ENCODE measurements at places on chromosomes 13 and 19.
A peak's percentile ranks its signal among the peaks of the same experiment; 100 is the strongest.

DNA sequence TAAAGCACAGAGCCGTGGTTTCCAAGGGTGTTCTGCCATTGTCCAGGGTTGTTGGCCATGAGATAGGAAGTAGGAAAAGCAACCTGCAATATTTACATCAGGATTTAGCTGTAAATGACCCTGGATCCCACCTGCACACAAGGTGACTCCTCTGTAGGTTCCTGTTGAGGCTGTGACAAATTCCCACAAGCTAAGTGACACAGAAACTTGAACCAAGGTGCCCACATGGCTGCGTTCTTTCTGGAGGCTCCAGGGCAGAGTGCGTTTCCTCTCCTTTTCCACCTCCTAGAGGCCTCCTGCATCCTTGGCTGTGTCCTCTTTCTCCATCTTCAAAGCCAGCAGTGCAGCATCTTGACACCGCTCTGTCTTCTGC lies 11.9 kb downstream of the CEACAM21 start:
- no peak for DNase-seq

- DNase-seq: no peak
Observed at GRCh38 chr19:45279587-45280192, 28.6 kb downstream of the MARK4 start.

DNA sequence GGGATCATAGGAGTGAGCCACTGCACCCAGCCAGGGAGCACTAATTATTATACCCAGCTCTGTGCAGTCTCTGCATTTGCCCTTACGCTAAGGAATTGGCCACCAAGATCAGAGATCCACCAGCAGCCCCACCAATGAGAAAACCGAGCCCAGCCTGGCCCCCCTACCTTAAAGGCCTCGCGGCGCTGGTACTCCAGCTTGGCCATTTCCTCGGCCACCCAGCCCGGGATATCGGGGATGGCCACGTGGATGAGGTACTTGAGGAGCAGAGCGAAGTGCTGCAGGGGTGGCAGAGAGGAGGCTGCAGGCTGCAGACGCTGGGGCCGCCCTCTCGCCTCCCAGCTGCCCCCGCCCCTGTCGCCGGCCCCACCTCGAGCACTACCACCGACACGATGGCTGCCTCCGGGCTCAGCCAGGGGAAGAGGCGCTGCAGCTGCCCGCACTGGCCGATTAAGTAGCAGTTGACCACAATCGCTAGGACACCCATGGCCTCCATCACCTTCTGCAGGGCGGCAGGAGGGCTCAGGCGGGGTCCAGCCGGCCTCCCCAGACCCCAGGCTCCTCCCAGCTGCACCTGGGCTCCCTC lies 7.5 kb downstream of the ANO8 start:
- no peak for DNase-seq

GRCh38 chr13:99909836-99910619 lies 61.5 kb downstream of the ZIC5 start:
- no peak for DNase-seq

DNA sequence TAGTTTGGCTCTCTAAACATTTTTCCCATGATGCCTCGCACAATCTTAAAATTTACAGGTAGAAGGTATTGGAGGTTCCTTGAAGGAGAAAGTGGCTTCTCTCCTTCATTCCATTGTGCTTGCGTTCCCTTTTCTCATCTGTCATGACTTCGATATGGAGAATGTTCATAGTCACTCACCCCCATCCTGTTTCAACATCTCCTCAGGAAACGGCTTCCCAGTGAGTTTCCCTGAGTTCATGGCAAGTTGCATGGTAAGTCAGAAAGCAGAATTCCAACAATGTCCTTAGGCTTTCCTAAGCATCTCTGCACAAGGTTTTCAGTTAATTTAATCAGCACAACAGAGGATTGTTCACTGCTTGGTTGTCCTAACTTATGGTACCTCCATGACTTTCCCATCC lies 581.8 kb upstream of the SLITRK5 start:
- no peak for DNase-seq

- DNase-seq: no peak
Observed at GRCh38 chr13:76329004-76329403, 557.2 kb downstream of the KCTD12 start.

- DNase-seq: no peak
Observed at GRCh38 chr13:19179916-19180315, 1.7 kb downstream of the TUBA3C start.

- no peak for DNase-seq
Observed at GRCh38 chr13:51549050-51549449, 35.2 kb upstream of the WDFY2 start.

DNA sequence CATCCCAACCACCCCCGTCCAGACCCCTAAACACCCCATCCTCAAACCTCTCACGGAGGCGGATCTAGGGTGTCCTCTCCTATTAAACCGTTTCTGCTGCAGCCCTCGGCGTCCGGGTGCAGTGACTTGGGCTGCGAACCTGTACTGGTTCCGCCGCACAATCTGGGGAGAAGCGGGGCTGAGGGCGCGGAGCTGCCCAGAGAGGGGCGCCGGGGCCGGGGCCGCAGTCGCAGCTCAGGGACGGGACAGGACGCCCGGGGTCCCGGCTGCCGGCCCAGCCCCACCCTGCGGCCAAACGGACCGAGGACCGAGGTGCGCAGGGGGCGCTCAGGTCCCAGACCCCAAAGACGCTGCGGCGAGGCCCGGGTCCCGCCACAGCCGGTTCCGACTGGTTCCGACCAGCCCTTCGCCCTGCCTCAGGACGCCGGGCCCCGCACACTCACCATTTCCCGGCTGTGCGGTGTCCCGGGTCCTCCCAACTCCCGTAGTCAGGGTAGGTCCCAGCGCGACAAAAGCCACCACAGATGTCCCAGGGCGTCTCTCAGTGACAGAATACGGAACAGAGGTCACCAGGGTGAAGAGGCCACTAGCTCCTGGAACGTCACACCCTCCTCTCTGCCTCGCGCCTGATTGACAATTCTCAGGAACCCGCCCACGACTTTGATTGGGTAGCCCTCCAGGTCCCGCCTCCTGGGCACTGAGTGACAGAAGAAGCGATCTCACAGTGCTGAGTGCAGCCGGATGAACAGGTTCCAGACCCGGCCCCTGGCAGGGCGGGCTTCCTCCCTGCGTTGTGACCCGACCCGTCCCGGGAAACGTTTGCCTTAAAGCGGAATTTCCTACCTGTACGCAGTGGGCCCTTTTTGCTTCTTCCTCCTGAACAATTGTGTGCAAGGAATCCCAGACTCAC lies at the start of gene ZNF44:
TSS of gene ZNF44 (minus strand) at position 635 of the 910 bp plus-strand sequence. CDS start at position 446, 189 bp downstream.
- DNase-seq: peak; percentile 96

GRCh38 chr13:33366469-33367062 lies 81.0 kb upstream of the STARD13 start:
- DNase-seq: no peak

DNA sequence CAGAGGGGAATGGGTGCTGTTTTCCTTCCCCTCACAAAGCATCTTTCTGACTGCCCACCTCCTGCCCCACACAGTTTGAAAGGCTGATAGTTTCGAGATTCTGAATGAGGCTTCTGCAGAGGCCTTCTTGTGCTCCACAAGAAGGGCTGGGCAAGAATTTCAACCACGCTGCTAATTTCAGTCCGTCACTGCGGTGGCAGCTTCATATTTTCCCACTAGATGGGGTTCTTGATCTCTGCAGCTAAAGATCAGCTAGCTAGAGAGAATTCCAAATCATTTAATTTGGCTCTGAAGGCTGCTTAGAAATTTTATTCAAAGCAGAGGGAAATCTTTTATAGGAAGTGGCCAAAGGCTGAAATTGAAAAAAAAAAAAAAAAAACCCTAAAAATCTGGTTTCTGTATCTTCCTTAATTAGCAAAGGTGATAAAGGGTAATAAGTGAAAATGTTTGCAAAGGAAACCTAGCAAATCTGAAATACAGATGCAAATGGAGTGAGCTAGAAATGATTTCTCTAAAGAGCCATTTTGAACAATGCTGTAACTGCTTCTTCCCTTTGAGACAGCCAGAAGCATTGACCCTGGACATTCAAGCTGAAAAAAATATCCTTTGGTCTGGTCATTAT lies 38.0 kb upstream of the C13orf42 start:
- peak; percentile 43 for DNase-seq

- peak; percentile 76 for DNase-seq
Observed at GRCh38 chr19:16778796-16779411, 50.3 kb upstream of the SIN3B start.

GRCh38 chr19:22708983-22709382 lies 74.9 kb downstream of the ZNF492 start:
- no peak for DNase-seq

- no peak for DNase-seq
Observed at GRCh38 chr19:1291761-1292418, 6.2 kb downstream of the EFNA2 start.

DNA sequence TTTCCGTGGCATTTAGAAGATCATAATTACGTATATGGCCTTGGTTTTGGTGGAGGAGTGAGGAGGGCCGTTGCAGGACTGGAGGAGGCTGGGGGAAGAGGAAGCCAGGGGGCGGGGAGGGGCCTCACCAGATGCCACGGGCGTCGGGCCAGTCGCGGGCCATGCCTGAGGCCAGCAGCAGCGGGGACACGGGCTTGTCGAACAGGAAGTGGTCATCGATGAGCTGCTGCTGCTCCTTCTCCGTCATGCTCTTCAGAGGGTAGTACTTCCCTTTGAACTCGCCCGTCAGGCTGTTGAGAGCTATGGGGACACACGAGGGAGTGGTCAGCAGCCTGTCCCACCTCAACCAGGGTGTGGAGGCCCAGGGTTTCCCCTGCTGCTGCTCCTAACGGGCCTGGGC lies 11.1 kb downstream of the CKM start:
- no peak for DNase-seq

DNA sequence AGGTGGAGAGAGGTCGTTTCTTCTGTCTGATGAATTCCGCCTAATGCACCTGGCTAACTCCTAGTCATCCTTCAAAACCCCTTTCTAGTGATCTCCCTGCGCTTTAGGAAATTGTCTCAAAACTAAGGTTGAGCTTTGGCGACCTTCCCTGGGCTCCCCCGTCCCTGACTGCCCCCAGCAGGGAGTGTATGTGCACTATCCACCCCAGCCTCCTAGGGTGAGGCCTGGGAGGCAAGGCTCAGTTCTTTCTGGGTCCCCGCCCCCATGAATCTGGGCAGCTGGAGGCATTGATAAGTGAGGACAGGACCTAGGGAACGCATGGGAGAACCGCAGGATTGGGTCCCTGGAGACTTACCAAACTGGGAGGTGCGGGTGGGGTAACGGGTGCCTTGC lies 378 bp downstream of the TLE6 start:
- no peak for DNase-seq

- DNase-seq: no peak
Observed at GRCh38 chr13:20782116-20782708, 8.5 kb upstream of the EEF1AKMT1 start.

GRCh38 chr13:88031980-88032559 lies 360.9 kb downstream of the SLITRK5 start:
- no peak for DNase-seq

DNA sequence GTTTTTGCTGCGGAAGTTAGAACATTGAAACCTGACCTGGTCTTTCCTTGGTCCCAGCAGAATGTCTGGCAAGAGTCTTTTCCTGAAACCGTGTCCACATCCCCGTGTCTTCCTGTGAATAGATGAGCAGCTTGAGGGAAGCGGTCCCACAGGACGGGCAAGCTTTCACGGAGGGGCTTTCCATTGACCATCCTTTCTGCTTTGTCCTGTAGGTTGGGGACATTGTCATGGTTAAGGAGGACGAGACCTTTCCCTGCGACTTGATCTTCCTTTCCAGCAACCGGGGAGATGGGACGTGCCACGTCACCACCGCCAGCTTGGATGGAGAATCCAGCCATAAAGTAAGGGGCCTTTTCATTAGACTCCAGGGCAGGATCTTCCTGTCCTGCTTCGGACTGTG lies 126.0 kb downstream of the ATP11A start:
- no peak for DNase-seq

- no peak for DNase-seq
Observed at GRCh38 chr13:24709186-24709913, 29.1 kb downstream of the ATP12A start.

GRCh38 chr19:2636897-2637683 lies 65.4 kb downstream of the GNG7 start:
- peak; percentile 89 for DNase-seq

DNA sequence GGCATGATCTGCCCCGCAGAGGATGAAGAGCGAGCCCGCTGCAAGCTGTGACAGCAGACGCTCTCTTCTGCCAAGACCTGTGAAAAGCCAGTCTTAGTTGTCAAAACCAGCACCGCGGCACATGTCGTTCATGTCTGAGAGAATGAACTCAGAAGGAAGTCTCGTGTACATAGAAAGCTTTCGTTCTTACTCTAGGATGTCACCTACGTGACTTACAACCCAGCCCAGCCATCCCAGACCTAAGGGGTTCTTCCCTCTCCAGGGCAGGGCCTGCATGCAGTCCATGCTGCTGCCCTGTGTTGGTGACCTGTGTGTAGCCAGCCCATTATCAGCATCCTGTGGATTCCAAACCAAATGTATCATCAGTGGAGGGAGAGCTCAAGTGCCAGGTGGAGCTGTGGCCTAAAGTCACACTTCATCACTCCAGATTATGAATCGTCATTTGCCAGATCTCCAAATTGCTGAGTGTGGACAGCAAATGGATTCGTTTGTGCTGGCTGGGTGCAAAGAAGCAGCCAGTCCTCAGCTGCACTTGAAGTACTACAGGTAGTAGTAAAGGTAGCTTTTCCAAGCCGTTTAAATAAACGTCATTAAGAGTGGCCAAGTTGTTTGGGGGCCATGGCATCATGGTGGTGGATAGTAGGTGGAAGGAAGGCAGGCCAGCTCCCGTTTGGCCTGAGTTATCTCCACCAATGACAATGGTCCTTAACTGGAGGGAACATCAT lies 73.9 kb upstream of the GPR183 start:
- DNase-seq: no peak

DNA sequence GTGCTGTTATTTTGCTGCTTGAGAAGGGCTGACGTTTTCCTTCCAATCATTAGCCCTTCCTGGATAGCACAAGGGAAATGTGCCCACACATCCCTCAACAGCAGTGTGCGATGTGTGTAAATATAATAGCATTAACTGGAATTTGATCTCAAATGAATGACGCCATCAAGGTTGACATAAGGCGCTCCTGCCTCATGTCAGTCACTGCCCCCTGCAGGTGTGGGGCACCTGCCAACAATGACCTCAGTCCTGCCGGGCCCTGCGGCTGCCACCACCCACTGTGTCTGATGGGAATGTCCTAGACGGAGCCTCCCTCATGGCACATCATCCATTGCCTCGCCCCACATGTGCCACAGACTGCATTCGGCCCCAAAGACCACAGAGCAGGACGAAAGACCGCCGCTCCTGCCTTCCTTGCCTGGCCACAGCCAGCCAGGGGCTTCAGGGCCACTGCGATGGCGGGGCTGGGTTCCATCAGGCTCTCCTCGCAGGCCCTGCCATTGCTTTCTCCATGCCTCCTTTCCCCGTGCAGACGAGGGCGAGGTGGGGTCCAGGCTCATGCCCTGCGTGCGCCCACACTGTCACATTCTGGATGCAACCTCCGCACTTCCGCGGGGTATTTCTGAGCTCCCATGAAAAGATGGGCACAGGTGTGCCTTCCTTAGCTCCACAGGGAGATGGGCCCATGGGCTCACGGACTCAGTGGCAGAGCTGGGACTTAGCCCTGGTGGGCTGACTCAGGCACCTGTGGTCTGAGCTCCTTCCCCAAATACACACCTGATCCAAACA lies 146.7 kb downstream of the SOX1 start:
- DNase-seq: no peak

DNA sequence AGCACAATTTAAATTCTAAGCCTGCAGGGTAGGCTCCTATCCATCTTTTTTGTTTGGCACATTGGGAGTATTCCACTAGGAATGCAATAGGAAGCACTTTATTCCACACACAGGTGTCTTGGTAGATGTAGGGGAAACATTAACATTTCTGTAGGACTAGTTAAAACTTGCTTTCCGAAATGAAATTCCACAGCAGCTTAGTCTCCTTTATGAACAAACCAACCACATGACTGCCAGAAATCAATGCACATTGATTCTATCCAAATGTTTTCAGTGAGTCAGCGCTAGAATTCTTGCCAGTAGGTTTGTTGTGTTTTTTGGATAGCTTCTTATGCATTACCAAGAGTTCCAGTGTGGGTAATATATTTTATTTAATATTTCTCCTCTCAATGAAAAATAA lies 207.9 kb upstream of the CSNK1A1L start:
- peak; percentile 9 for DNase-seq

Measured in hepatic stellate cell (primary cell).